ENCODE measurements at places on chromosomes 13 and 19.

DNA sequence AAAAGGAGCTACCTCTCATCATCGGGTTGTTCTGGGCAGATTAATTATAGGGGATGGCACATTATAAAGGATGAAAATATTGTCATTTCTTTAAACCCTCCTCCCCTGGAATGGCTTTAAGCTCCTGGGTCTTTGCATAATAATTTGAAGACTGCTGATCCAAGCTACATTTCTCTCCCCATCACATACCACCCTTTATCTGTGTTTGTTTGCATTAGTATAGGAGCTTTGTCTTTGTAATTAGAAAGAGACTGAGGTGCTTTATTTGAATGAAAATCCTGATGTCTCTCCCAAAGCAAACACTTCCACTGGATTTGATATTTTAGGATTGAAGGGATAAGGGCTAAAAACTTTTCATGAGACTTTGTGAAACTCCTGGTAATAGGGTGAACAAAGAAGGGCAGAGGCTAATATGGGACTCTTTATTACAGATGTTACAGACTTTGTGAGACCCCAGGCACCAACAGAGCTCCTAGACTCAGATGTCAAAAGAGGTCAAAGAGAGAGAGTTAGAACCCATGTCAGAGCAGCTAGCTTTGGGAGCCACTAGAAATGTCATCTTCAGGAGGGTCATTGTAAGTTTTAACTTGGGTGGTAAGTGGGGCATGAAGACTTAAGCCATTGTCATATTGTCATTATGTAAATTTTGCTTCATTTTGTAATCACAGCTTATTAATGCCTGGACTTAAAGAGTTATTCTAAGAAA lies 75.3 kb upstream of the RXFP2 start:
- no peak for DNase-seq

DNA sequence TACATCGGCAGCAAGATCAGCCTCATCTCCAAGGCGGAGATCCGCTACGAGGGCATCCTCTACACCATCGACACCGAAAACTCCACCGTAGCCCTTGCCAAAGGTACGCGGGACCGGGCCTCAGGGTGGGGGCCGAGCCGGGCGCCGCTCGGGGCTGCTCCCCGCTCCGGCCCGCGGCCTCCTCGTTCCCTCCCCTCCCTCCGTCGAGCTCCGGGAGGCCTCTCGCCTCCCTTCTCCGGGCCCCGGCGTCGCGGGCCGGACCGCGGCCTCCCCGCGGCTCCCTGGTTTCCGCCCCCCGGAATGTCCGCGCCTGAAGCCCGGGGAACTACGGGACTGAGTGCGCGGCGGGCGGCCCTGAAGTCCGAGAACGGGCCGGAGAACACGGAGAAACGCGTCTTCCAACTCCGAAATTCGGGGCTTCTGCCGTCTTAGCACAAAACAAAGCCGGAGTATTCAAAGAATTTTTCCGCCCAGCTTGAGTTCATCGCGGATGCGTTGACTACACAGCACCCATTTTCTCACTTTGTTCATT lies 423 bp downstream of the LSM14A start:
- DNase-seq: no peak

DNA sequence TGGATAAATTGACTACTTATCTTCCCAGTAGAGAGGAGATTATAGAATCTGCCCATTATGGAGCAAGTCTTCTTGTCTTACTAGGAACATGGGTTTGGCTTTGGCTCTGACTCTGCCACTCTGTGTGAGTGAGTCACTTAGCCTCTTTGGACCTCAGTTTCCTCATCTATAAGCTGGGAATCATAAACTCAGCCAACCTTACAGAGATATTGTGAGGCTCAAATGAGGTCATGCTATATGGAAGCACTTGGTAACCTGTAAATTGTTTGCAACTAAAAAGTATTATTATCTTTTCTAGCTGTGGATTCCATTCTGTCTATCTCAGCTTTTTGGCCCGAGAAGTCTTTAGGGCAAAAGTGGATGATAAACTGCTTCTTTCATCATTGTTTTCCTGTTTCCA lies 186.8 kb upstream of the TSC22D1 start:
- DNase-seq: no peak

DNA sequence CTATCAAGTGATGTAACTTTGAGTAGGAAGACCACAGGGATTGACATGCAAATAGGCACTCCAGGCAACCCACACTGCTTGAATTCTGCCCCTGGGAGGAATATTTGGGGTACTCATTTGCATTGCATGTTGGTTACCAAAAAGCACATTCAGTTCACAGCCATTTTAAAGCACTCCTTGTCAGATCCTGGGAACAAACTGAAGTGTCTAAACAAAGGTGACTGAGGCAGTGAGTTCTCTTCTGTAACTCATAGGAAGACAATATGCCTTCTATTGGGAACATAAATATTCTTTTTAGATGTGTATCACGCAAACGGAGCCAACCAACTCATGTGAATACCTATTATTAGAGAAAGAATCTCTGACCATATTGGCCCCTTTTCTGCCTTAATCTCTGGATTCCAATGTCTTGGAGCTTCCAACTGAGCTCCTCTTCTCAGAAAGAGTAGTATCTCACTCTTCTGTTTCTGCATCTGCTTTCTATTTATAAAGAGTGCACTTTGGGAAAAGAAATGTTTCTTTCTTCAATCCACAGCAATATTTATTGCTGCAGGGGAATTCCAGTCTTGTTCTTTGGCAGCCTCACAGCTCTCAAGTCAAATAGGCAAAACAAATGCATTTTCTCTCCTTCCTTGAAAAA lies 125.7 kb upstream of the NBEA start:
- DNase-seq: no peak

DNA sequence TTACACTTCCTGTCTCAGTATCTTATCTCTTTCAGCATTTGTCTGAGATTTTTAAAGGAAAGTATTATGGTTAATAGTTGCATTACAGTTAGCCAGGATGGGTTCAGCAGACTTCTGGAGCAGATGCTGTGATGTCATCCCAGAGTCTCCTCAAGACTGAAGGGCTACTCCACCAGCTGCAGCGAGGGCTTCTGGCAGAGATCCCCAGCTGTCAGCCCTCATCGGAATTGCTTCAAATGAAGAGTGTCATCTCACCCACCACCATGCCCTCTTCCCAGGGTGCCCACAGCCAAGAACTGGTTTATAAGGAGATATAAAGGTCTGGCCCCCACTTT lies 84.4 kb downstream of the FAM216B start:
- DNase-seq: no peak

DNA sequence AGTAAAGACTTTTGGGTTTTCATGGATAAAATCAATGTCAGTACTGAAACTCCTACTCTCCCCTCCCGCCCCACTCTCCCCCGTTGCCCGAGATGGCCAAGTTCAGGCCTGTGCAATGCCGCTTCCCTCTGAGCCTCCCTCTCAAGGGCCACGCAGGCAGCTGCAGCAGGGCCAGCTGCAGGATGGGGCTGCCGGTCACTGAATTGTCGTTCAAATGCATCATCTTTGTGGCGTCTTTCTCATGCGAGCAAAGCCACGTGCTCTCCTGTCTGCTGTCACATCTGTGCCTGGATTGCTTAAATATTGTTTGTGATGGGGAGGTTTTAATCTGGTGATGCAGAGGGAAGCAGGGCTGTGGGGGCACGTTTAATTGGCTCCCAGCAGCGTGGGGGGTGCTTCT lies 26.6 kb downstream of the SHISA2 start:
- no peak for DNase-seq

Measured in inflammatory macrophage (primary cell).